ENCODE measurements at places on chromosomes 5 and 9. TPM values are rescaled to one million over a fixed set of nuclear protein-coding genes. Genes with fewer than 3 reads are reported as not detected.

EPB41L4B gene
- total RNA-seq: 6.8 TPM

CAMK4 gene
- total RNA-seq: 4.7 TPM

CER1 gene
- total RNA-seq: not detected

COL5A1 gene
- 258 TPM for total RNA-seq
